ENCODE measurements at places on chromosomes 4 and X. TPM values are rescaled to one million over a fixed set of nuclear protein-coding genes. Genes with fewer than 3 reads are reported as not detected.

GASK1B gene
- total RNA-seq = 78.1 TPM

DNA sequence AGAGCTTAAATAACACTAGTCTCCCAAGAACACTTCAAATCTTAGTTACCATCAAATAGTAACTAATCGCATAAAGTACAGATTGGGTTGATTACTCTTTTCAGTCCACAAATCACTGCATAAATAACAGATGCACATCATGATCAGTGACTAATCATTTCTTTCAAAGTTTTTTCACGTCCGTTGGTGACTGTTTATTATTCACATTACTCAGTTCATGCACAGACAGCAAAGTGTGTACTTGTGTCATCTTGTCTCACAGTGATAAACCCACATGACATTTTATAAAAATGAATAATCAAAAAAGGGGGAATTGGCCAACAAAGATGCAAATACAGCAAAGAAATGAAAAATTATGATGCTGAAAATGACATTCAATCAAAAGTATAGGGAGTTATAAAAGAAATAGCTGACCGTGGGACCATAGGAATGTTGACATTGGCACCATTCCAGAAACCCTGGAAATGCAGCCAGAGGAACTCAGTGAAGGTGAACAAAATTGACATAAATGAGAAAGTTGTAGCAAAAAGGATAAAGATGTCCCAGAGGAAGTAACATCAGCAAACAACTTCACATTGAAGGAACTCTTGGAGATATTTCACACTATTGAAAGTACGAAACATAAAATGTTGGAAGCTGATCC, 161.5 kb downstream of the SOX3 start:
- DNase-seq = no peak
- no peaks in the 10 kb centered on the region for H3K36me3 ChIP-seq
- no peaks in the 10 kb centered on the region for H3K27me3 ChIP-seq
- no peaks in the 10 kb centered on the region for H3K4me1 ChIP-seq

DNA sequence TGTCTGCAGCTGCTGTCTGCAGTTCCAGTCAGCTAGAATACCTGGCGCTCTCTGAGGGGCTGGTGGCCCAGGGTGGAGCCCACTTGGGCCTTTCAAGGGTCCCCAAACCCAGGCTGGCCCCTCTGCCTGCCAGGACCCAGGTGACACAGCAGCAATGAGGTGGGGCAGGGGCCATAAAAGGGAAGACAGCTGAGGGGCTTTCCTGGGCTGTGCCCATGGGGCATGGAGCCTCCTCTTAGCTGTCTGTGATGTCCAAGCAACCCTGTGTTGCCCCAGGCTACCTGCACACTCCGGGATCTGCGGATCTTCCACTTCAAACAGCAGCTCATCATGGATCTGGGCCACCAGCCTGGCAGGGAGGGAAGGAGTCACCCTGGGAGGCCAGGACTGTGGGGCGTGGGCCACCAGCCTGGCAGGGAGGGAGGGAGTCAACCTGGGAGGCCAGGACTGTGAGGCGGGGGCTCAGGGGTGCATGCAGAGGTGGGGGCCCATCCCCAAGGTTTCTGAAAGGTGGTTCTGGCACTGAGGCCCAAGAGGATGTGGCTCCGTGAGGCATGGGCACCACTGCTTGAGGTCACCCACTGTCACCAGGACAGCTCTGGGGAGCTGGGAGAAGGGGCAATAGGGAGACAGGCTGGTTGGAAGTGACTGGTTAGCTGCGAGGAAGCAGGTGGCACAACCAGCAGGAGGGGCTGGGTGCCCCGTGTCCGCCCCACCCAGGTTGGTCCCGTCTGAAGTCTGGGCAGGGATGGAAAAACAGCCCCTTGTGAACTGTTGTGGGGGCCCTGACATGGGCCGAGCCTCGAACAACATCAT, 16.3 kb downstream of the NAT8L start:
- no peaks in the 10 kb centered on the region for H3K36me3 ChIP-seq
- no peak for DNase-seq
- H3K27me3 ChIP-seq = no peaks in the 10 kb centered on the region
- no peak overlapping the region for H3K27ac ChIP-seq

DNA sequence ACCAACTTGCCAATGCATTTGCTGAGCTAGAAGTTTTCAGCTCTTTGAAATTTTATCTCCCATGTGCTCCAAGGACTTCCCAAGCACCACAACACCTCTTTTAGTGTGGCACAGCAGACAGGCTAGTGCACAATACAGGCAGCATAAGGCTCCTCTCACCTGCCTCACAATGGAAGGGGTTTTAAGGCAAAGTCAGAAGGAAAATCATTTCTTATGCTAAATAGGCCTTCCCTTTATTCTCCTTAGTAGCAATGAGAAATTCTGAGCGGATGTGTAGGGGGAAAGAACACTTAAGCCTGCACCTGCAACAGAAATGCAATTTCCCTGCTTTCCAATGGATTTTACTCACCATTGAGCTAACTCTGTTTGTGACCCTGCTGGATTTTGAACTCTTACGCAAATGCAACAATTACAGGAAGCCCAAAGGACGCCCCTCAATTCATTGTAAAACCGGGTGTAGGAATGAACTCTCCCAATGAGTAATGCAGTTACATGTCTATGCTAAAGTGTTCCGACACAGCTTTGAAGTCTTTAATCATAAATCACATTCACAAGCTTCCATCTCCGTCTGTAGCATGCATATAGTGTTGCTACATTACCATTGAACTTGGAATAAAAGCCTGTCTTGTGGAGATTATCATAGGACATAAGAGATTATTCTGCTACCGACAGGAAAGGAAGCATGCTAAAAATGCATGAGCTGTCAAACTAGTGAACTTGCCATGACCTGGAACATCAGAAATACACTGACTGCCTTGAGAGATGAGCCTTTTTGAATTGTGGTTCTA, 1084.9 kb downstream of the RPA4 start:
- H3K4me3 ChIP-seq = no peak overlapping the region
- no peaks in the 10 kb centered on the region for H3K27me3 ChIP-seq
- DNase-seq = no peak
- no peaks in the 10 kb centered on the region for H3K36me3 ChIP-seq
- H3K4me1 ChIP-seq = no peaks in the 10 kb centered on the region
- no peak overlapping the region for H3K27ac ChIP-seq

NLGN3 gene
- 8.6 TPM for total RNA-seq

DNA sequence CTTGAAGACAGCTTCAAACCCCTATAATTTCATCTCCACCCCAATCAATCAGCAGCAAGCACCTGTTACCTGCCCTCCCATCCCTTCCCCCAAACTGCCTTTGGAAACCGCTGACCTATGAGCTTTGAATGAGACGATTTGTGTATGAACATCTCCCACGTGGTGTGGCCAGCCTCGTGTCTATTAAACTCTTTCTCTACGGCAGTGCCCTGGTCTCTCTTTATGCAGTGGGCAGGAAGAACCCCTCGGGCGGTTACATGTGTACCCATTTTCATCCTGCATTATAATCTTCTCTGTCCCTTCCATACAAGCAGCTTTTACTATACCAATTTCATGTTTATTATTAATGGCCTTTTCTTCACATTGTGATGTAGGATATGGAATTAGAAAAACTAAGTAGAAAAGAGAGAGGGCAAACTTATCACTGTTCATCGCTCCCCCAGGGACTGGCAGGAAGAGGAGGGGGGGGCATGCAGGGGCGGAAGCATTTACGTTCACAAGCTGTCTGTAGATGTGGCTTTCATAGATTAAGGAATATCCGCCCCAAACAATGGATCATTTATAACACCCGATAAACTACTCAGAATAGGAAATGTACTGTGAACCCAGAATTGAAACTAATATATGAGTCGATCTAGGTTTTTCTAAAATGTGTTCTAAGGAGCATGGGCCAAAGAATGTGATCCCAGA, 95.5 kb upstream of the ZNF518B start:
- no peaks in the 10 kb centered on the region for H3K4me1 ChIP-seq
- no peaks in the 10 kb centered on the region for H3K36me3 ChIP-seq
- DNase-seq = no peak
- H3K27ac ChIP-seq = no peak overlapping the region

DNA sequence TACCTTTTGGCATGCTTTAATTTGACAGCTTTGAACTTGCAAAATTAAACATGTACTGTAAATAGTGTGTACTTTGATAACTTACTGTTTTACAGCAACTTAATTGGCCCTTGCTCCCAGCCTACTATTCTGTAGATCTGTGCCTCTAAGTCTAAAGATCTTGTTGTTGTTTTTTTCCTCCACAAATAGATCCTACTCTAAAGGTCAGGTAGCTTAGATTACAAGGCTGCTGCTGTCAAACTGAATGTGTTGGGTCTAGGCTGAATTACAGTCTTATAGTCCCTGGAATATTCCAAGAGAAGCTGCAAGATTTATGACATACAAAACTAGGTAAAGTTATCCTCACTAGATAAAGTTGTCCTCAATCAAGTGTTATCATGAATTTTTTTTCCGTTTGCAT, 18.7 kb downstream of the DIAPH2 start:
- DNase-seq = no peak
- no peaks in the 10 kb centered on the region for H3K4me1 ChIP-seq
- H3K27ac ChIP-seq = no peak overlapping the region
- H3K4me3 ChIP-seq = no peak overlapping the region

DNA sequence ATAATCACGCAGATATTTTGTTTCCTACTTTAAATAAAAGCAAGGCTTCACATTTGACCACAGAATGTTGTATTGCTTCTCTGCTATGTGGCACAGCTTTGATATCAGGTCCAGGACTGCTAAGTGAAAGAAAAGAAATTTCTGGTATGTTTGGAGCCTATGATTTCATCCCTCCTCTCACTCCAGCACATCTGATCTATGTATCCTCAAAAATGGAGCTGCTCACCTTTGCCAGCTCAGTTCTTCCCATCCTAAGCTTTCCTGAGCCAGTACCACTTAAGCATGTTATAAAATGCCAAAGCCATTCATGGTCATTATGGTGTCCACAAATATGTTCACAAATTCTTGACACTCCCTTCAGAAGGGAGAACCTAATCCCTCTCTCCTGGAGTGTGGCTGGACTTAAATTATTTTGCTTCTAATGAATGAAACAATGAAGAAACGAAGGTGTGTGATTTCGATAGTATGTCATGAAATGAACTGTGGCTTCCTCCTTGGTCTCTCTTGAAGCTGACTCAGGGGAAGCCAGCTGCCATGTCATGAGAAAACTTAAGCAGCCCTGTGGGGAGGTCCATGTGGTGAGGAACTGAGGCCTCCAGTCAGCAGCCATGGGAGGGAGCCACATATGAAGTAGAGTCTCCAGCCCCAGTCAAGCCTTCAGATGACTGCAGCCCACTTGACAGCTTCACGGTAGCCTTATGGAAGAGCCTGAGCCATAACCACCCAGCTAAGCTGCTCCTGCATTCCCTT, 207.7 kb downstream of the MGST2 start:
- no peak overlapping the region for H3K4me3 ChIP-seq
- H3K27me3 ChIP-seq = no peaks in the 10 kb centered on the region
- peaks cover 5% of the 10 kb centered on the region for H3K4me1 ChIP-seq
- DNase-seq = no peak

MAGEA11 gene
- not detected for total RNA-seq

KLF8 gene
- total RNA-seq = 19.1 TPM

CHRNA9 gene
- total RNA-seq = not detected

ZNF157 gene
- 0.48 TPM for total RNA-seq

- H3K4me3 ChIP-seq = no peak overlapping the region
- H3K36me3 ChIP-seq = no peaks in the 10 kb centered on the region
- H3K27me3 ChIP-seq = no peaks in the 10 kb centered on the region
- DNase-seq = no peak
- no peaks in the 10 kb centered on the region for H3K4me1 ChIP-seq
Observed at GRCh38 chr4:149176039-149176438, 639.6 kb downstream of the IQCM start.

YIPF7 gene
- not detected for total RNA-seq

DNA sequence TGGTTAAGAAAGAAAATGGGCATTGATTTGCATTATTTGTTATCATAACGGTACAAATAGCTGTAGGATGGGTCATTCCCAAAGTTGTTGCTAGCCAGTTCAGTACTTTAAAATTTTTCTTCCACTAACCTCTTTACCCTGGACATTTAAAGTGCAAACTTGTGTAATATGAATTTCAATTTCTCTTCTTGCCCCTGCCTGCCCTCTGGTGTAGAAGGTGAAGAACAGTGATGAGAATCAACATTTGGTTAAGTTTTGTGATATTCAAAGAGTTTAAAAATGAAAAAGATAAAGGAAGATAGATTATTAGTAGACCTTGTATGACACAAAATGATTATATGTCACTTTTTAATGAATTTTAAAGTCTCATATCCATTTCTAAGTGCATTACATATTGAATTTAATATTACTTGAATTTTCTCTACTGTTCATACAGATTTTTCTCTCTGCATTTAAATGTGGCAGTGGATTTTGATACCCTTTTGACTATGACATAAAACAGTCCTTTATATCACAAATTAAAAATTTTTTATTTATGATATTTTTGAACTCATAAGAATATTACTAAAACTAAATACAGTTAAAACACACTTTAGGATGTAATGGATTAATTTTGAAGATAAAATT, 337.7 kb downstream of the BMPR1B start:
- no peak overlapping the region for H3K4me3 ChIP-seq

ARL9 gene
- total RNA-seq = not detected

- H3K36me3 ChIP-seq = no peaks in the 10 kb centered on the region
- H3K4me1 ChIP-seq = no peaks in the 10 kb centered on the region
- no peak for DNase-seq
- no peak overlapping the region for H3K4me3 ChIP-seq
Observed at GRCh38 chrX:20789103-20789502, 522.4 kb upstream of the RPS6KA3 start.

SSX1 gene
- not detected for total RNA-seq

- no peak overlapping the region for H3K4me3 ChIP-seq
- H3K27me3 ChIP-seq = no peaks in the 10 kb centered on the region
- no peak for DNase-seq
- no peaks in the 10 kb centered on the region for H3K36me3 ChIP-seq
Observed at GRCh38 chr4:48336146-48336870, 5.0 kb upstream of the SLAIN2 start.

DNA sequence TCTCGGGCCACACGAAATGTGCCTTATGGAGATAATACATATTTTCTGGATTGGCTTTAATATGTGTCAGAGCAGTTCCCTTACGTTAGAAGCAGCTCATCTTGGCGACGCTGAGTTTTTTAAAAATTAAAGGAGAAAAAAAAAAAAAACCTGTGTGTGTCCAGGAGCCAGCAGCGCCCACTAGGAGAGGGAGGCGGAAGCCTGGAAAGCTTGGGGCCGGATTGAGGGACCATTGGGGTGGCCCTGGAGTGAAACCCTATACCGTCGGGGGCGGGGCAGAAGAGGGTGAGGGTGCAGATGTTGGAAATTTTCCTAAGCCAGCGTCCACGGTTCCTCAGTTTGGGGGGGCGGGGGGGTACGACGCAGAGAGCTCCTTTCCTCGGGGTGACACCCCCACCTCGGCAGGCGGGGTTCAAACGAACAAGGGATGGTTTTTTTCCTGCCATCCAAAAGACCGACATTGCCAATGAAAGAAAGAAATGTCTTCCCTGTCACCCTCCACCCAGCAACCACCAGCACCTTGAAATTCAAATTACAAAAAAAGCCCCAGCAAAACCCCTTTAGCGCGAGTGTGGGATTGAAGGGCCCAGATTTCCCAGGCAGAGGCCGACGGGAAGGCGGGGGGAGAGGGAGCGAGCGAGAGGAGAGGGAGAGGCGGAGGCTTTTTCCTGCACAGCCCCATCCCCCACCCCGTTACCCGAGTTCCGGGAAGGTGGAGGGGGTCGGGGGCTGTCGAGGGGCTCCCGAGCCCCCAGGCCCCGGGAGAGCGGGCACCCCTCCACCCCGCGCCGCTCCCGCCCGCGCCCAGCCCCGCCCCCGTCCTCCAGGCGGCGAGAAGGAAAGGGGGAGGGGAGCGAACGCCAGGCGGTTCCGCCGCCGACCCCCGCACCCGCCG, 859 bp downstream of the SMARCA1 start:
- peak overlapping the region; percentile 94 for H3K27ac ChIP-seq
- peak overlapping the region; percentile 72 for H3K4me3 ChIP-seq
- H3K4me1 ChIP-seq = no peaks in the 10 kb centered on the region
- peak; percentile 75 for DNase-seq
- H3K27me3 ChIP-seq = peaks cover 2% of the 10 kb centered on the region
- H3K36me3 ChIP-seq = no peaks in the 10 kb centered on the region
